ENCODE measurements at places on chromosomes 5 and 9. TPM values are rescaled to one million over a fixed set of nuclear protein-coding genes. Genes with fewer than 3 reads are reported as not detected.

The GCNT4 gene
- total RNA-seq: 0.71 TPM

The SLC26A2 gene
- total RNA-seq: 11.1 TPM

The CTSL gene
- total RNA-seq: 33.0 TPM

The EQTN gene
- total RNA-seq: 1.4 TPM

The RNF208 gene
- 14.8 TPM for total RNA-seq

GRCh38 chr9:8436786-8437185 is 637.2 kb upstream of the DMAC1 start:
- no peak for DNase-seq
- peaks cover 15% of the 10 kb centered on the region for H3K4me1 ChIP-seq

GRCh38 chr9:108078811-108079210 is 589.2 kb upstream of the KLF4 start:
- H3K27ac ChIP-seq: no peak overlapping the region
- peaks cover 3% of the 10 kb centered on the region for H3K36me3 ChIP-seq
- no peak for DNase-seq
- H3K27me3 ChIP-seq: peaks cover 5% of the 10 kb centered on the region
- H3K4me1 ChIP-seq: peaks cover 30% of the 10 kb centered on the region

DNA sequence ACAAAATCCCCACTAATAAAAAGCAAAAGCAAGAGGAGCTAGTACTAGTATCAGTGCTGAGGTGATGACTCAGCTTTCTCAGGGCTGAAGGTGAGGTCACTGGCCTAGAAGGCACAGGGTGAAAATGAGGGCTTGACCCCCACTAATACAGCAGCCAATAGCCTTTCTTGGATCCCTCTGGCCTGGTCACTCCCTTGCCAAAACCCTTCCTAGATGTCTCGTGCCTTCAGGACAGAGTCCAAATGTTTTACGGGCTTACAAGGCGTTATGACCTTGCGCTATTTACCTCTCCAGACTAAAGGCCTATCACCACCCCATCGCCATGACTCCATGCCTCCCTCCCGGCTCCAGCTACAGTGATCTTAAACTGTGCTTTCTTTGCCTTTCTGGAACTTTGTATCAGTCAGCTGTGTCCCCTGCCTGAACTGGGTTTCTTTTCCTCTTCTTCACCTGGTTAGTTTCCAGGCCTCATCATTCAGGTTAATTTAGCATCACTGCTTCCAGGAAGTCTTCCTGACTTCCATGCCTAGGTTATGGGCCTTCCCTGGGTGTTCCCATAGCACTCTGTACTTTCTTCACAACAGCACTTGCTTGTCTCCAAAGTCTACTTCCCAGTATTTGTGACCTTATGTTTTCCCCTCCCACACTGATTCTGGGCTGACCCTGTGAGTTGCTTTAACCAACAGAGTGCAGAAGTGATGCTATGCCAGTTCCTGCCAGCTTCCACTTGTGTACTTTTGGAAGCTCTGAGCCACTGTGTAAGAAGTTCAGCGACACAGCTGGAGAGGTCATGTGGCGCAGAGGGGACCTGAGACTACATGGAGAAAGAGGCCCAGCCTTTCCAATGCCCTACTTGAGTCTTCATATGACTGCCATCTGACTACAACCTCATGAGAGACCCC is 4.2 kb upstream of the DELE1 start:
- H3K27ac ChIP-seq: peak overlapping the region; percentile 34
- no peak overlapping the region for H3K4me3 ChIP-seq
- H3K36me3 ChIP-seq: peaks cover 5% of the 10 kb centered on the region

DNA sequence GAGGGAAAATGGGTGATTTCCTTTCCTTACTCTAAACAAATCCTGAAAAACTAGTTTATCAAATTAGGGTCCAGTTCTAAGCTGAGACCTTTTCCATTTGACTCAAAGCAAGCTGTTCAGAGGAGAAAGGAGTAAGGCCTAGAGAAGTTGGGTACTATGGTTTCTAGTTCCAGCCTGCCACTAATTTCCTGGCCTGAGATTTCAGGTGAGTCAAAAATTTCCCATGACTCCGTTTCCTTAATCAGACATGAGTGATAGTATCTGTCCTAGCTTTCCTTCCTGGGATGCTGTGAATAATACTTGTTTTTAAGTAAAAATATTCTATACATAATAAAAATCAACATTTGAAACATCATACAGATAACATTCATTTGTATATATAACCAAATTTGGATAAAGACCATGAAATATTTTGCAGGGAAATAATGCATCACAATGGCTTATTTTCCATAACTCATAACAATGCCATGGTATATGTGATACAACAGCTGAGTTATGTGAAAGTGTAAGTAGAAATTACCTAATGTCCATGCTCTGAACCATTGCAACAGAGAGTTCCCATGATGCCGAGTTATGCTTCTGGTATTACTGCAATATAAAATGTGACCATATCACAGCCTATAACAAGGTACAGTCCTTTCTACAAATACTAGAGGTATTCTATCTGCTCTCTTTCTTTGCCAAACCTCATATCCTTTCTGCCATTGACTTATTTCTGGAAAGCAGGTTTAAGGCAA is 142.7 kb downstream of the MLLT3 start:
- DNase-seq: no peak
- H3K36me3 ChIP-seq: no peaks in the 10 kb centered on the region
- no peak overlapping the region for H3K4me3 ChIP-seq
- H3K4me1 ChIP-seq: peaks cover 47% of the 10 kb centered on the region

GRCh38 chr9:129220771-129221170 is 42.7 kb upstream of the IER5L start:
- H3K4me1 ChIP-seq: peaks cover 50% of the 10 kb centered on the region
- peak overlapping the region; percentile 26 for H3K27ac ChIP-seq
- no peak for DNase-seq
- no peak overlapping the region for H3K4me3 ChIP-seq

DNA sequence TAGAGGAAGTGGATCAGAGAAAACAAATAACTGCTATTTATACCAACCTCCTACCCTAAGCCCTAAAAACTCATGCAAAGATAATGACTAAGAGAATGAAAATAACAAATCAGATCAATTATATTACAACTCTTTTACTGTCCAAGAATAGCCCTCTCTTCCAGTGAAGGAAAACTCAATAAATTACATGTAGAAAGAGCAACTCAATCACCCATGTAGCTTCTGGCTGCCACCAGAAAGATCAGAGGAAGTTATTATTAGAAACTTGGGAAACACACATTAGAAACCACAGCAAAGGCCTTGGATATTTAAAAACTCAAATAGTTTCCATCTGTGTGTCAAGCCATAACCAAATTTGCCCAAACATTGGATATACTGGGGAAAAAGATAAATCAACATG is 134.0 kb upstream of the TARS1 start:
- no peaks in the 10 kb centered on the region for H3K36me3 ChIP-seq
- H3K27me3 ChIP-seq: peaks cover 3% of the 10 kb centered on the region
- H3K4me1 ChIP-seq: no peaks in the 10 kb centered on the region
- H3K27ac ChIP-seq: no peak overlapping the region

DNA sequence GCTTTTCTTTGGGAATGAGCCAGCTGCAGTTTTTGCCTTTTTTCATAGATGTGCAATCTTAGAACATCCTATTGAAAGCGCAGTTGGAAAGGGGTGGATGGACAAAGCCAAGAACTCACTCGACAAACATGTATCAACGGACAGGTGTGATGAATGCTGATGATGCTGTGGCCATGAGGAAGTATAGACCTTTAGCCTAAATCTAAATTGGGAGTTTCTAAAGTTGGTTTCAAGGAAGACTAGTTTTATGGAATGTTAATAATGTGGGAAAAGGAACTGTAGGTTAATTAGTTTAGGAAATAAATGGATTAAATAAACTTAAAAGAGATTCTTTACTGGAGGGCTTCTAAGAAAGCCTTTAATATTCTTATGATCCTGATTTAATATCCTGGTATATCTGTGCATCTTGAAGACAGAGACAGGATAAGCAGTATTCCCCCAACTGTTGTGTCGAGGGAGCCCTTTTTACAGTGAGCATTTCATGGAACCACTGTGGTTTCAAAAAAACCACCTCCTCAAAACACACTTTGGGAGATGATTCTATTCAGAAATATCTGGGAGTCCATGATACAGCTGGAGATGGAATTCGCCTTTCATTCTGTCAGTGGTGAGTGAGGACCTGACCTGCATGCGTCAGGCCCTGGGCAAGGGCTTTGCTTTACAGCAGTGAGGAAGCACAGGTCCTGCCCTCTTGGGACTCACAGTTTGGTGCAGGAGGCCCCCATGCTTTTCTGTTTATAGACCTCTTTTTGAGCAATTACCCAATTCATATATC is 82.6 kb downstream of the AOPEP start:
- no peak overlapping the region for H3K27ac ChIP-seq
- no peak overlapping the region for H3K4me3 ChIP-seq
- no peaks in the 10 kb centered on the region for H3K27me3 ChIP-seq

DNA sequence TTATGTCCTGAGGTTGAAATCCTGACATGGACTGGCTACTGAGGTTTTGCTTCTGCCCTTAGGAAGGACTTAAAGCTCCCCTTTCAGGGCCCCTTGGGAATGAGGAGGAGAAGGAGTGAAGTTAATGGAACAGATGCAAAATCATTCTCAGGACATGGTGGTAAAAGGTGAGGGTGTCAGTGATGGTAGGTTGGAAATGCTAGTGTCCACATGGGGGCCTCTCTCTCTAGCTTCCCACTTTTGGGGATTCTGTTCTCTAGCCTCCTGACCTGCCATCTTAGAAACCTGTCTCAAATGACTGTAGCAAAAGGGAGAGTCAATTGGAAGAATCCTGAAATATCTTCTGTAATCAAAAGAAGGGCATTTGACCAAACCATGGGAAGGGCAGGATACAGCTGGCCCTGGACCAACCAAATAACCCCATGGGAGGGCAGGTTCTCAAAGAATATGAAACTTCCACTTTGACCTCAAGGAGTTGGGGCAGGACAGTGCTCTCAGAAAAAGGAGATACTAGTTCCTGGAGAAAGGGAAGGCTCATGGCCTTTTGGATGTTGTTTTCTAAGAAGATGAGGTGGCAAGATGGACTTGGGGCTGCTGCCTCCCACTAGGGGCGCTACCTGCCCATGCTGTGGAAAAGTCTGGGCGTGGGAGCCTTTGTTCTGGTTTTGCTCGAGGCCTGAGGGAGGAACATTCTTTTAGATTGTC is 21.2 kb upstream of the MLANA start:
- H3K4me3 ChIP-seq: no peak overlapping the region
- peaks cover 4% of the 10 kb centered on the region for H3K27me3 ChIP-seq
- peaks cover 11% of the 10 kb centered on the region for H3K4me1 ChIP-seq
- DNase-seq: peak; percentile 63

DNA sequence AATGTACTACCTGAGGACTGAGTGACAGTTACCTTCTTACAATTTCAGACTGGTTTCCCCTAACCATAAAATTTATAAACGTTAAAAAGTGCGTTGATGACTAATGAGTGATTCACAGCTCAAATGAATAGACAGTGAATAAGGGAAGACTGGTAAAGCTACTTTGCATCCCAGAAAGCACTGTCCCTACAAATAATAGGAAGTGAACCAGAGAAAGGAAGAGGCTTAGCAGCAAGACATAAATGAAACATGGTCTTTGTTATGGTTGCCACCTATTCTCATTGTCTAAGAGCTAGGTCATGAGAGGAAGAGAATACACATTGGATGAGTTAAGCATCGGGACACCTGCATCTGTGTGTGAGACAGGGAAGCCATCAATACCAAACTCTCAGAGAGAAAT is 849.2 kb downstream of the TAF11L14 start:
- H3K27me3 ChIP-seq: no peaks in the 10 kb centered on the region
- DNase-seq: no peak
- peaks cover 33% of the 10 kb centered on the region for H3K4me1 ChIP-seq

DNA sequence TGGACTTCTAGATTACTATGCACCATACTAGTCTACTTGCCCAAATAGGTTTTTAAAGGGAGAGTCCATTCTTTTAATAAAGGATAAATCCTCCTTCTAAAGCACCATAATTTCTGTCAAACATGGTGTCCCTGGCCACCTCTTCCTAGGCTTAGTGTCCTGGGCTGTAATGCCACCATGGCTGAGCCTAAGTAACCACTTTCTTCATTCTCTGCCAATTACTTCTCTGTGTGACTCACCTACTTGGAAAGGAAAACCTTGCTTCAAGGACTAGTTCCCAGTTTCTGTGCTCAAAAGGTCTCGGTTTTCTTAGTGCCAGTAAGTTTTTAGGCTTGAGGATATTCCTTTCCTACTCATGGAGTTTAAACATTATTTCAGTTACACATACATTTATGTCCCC is 273.4 kb downstream of the DENND1A start:
- H3K4me1 ChIP-seq: peaks cover 36% of the 10 kb centered on the region
- no peak overlapping the region for H3K4me3 ChIP-seq
- H3K27ac ChIP-seq: no peak overlapping the region
- DNase-seq: no peak

- no peaks in the 10 kb centered on the region for H3K27me3 ChIP-seq
- H3K4me3 ChIP-seq: no peak overlapping the region
- peaks cover 38% of the 10 kb centered on the region for H3K4me1 ChIP-seq
Measured at GRCh38 chr5:55454282-55454681, 80.5 kb downstream of the PLPP1 start.

DNA sequence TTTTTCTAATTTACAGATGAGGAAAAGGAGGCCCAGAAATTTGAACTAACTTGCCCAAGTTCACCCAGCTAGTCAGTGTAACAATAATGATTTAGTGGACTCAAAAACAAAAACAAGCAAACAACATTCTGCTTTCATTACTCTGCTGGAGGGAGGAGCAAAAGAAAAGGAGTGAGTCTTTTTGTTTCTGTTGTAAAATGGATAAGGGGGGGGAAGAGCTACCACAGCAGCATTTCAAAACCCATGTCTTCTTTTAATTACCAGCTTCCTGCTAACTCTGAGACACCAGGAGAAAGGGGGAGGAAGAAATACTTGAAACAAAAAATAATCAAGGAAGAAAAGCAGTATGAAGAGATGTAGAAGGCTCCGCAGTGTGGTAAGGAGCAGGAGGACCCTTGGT is 39.2 kb upstream of the EQTN start:
- 0 out of 2 replicates have a peak overlapping the region, but pooled peaks have one; percentile 3 for H3K27ac ChIP-seq
- peaks cover 62% of the 10 kb centered on the region for H3K4me1 ChIP-seq
- DNase-seq: no peak
- no peaks in the 10 kb centered on the region for H3K36me3 ChIP-seq

GRCh38 chr5:45484781-45485180 is 211.4 kb downstream of the HCN1 start:
- no peak overlapping the region for H3K4me3 ChIP-seq
- DNase-seq: no peak
- H3K4me1 ChIP-seq: peaks cover 8% of the 10 kb centered on the region
- H3K36me3 ChIP-seq: no peaks in the 10 kb centered on the region
- peaks cover 12% of the 10 kb centered on the region for H3K27me3 ChIP-seq

GRCh38 chr9:83266666-83267496 is 203.9 kb upstream of the RASEF start:
- no peak for DNase-seq
- no peaks in the 10 kb centered on the region for H3K27me3 ChIP-seq
- peaks cover 5% of the 10 kb centered on the region for H3K36me3 ChIP-seq
- H3K27ac ChIP-seq: no peak overlapping the region
- peaks cover 15% of the 10 kb centered on the region for H3K4me1 ChIP-seq
- H3K4me3 ChIP-seq: no peak overlapping the region

Measured in WTC11 (cell line).